ENCODE measurements at places on chromosomes 7 and 10.

DNA sequence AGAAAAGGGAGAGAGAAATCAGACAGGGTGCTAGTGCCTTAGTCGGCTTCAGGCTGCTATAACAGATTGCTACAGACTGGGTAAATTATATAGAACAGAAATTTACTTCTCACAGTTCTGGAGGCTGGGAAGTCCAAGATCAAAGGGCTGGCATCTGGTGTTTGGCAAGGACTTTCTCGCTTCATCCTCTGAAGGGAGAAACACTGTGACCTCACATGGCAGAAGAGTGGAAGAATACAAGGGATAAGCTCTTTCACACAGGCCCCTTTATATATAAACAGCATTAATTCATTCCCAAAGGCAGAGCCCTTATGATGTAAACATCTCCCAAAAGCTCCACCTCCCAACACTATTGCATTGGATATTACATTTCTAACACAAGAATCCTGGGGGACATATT is 235.5 kb upstream of the INHBA start:
- DNase-seq = no peak

DNA sequence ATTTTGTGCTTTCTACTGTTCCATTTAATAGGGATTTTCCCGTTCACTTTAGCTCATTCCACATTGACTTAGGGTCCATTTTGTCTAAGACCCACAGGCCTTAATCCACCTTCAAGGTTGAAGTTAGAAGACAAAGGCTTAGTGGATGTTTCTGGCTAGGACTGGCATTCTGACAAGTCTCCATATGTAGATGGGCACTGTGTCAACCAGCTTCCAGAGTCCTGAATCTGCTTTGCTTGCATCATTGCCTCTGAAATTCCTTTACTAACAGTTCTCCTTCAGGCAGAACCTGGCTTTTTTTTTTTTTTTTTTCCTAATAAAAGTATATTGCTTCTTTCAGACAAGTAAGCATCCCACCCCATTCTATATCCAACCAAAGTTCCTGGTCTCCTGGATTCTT is 69.6 kb upstream of the PDCD4 start:
- no peak for DNase-seq

GRCh38 chr7:157508477-157508881 is 171.7 kb downstream of the DNAJB6 start:
- no peak for DNase-seq

GRCh38 chr7:55488216-55488615 is 84.1 kb downstream of the VOPP1 start:
- DNase-seq = no peak

DNA sequence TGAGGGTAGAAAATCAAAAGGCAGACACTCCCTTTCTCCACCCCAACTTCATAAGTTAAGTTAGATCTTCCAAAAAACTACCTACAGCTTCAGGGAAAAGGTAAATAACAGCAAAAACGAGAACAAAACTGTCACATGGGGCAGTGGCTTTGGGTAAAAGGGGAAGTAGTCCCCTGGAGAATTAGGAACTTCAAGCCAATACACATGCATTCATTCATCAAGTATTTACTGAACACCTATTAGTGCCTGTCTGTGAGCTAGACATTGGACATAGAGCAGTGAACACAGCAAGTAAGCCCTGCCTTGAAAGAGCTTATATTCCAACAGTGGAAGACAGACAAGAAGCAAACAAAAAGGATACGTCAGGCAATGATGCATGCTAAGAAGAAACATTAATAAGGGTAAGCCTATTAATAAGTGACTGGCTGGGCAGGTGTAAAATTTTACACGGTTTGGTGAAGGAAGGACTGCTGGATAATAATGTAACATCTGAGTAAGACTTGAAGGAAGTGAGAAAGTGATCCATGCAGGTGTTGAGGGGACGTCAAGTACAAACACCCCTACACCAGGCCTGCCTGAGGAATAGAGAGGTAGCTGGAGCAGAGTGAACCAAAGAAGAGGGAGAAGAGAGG is 69.6 kb upstream of the RAPGEF5 start:
- no peak for DNase-seq

DNA sequence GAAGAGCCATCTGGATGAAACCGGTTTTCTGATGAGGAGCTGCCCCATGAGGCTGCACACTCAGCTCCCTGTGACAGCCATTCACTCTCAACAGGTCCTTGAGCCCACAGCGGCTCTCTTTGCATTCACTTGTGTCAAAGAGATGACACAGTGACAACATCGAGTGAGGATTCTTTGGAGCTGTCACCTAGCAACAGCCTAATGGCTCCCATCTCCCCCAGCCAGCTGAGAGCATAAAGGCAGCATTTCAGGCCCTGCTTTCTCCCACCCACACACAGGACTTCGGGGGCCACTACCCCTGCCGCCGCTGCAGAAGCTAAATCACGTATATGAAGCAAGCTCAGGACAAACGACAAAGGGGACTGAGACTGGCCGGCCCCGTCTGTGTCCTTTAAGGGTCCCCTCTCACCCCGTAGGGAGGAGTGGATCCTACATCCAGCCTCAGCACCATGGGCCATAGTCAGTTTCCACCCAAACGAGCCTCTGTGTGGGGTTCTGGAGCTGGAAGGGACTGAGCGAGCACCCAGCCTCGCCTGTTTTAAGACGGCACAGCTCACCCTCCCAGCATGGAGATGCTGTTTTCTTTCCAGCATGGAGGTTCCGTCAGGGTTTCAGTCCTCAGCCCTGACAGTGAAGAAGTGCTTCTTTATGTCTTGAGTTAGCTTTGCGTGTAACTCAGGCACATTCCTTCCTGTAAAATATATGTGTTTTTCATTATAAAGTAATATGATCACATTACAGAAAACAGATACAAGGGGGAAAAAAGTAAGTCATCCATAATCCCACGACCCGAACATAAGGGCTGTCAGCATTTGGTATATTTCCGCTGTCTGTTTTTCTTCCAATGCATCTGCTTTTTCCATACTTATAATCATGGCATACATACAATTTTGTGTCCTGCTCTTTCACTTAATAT is 4.9 kb downstream of the CPA4 start:
- DNase-seq = no peak

- DNase-seq = no peak
Measured at GRCh38 chr7:26183545-26184280, 16.8 kb downstream of the HNRNPA2B1 start.

- no peak for DNase-seq
Measured at GRCh38 chr7:159035571-159036073, 109.0 kb downstream of the VIPR2 start.

GRCh38 chr10:70448236-70448635 is 6.8 kb upstream of the NODAL start:
- no peak for DNase-seq

DNA sequence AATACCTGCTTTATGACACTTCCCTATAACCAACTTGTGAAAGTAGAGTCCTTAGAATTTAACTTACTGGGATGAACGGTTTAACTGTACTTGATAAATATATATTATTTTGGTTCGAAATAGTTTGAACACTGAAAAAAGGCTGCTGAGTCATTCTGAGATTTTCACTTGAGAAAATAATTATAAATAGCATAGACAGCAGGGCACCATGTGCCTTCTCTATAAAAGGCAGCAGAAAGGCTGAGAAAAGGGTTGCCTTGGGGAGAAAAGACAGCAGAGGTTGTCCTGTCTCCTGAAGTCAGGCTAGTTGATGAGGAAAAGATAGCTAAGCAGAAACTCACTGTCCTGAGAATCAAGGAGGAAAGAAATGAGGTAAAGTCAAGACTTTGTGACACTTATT is 92.4 kb downstream of the CTTNBP2 start:
- no peak for DNase-seq

DNA sequence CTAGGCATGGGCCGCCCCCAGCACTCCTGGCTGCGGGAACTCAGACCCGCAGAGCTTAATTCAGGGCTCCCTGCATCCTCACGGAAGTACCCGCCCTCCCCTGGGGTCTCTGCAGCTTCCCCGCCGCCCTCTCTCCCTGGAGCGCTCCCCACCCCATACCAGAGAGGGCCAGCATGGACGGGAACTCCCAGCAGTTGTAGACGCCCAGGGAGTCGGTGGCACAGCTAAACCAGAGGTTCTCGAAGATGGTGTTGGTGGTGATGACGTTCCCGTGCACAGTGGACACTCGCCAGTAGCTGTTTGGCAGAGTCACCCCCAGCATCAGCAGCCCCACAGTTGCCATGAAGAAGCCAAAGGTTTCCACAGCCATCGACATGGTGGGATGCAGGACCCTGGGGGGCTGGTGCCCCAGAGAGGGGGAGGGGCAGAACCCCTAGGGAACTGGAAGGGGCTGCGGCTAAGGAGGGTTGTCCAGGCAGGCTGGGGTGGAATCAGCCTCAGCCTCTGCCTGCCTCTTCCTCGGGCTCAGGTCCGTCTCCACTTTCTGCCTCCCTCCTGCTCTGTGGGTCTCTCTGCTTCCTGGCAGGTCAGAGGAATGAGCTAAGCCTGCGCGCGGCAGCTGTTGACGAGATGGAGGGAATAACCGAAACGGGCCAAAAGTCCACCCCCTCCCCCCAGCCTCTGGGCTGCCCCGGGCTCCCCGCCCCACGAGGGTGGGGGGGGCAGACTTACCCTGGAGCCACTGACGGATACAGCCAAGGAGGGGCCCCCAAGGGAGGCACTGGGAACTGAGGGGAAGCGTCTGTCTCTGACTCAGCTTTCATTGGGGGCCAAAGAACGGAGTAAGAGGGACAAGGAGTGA is at the start of gene CLDN15:
TSS of gene CLDN15 (minus strand) at position 597 of the 862 bp plus-strand sequence. CDS start at position 376, 221 bp downstream.
- no peak for DNase-seq

DNA sequence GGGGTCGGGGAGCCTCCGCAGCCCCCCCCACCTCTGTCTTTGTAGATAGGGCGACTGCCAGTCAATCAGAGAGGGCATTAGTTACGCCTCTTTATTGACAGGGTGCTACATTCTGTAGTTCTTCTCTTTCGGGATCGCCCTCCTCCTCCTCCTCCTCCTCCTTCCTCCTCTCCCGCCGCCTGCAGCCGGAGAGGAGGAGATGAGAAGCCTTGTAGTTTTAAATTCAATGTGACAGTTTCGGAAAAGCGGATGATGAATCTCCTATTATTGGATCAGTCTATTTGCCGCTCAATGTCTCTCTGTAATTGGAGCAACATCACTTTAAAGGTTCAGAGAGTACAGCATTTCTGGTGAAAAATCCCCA is 587 bp upstream of the UNCX start:
- no peak for DNase-seq

GRCh38 chr7:98810153-98810802 is 59.5 kb downstream of the TMEM130 start:
- no peak for DNase-seq

DNA sequence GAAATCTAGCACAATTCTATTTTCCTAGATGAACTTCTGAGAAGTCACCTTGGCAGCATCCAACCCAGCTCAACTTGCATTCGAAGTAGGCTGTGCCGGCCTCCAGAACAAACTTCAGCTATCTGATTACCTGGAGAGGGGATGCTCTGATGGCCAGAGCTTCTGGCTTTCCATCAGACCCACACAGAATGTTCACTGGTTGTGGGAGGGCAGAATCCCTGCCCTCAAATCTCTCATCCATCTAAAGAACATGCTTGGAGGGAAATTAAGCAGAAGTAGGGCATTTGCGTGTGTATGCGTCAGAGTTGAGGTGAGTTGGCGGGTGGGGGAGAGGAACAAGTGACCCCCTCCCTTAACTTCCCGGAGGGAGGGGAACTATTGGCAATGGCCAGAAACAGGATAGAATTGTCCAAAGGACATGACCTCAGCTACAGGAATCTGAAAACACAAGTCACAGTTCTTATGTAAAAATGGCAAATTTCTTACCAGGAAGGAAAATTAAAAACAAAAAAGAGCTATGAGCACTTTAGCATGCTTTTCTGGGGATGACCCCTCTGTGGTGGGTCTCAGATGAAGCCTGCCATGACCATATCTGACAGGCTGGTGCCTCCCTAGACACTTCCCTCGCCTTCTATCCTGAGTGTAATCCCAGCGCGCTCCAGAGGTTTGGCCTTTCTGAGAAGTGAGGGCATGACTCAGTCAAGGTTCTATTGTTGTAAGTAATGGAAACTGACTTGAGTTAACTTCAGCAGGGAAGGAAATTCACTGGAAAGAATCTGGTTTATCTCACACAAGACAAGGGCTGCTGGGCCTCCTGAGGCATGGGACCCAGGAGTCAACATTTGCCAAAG is 278.8 kb downstream of the RPS24 start:
- DNase-seq = no peak

DNA sequence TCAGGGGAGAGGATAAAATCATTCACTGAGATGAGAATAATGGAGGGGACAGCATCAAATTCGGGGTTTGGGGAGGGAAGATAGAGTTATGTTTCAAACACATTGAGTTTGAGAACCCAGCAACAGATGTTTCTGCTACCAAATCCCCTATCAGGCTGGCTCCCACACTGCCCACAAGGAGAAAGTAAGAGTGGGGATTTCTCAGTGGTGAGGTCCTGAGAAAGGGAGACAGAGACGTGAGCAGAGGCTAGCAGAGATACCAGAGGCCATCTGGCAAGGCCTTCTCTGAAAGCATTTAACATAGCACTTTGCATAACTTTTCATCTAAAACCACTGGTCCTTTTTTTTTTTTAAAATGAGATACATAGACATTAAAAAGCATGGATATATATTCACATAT is 7.8 kb upstream of the SLF2 start:
- no peak for DNase-seq

DNA sequence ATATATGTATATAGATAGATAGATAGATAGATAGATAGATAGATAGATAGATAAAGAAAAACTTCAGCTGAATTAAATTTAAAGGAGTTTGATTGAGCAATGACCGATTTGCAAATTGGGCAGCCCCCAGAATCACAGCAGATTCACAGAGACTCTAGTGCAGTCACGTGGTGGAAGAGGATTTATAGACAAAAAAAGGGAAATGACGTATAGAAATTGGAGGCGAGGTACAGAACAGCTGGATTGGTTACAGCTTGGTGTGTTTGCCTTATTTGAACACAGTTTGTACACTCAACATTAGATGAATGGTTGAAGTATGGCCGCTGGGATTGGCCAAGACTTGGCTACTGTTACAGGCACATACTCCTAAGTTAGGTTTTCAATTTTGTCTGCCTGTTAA is 8.2 kb upstream of the PODXL start:
- no peak for DNase-seq

DNA sequence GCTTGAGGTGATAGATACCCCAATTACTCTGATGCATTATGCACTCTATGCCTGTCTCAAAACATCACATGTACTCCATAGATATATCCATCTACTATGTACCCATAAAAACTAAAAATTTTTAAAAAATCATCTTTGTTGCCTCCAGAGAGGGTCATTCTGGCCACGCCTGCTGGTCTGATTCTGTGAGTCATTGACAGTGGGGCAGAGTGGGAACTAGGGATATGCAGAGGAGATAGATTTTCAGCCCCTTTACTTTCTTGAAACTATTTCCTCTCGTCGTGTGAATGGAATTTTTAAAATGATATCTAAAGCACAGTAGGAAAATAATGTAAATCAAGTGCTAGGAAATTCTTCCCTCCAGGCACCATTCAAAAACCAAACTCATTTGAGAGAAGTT is 715.0 kb upstream of the NRP1 start:
- no peak for DNase-seq

GRCh38 chr7:129740574-129741410 is 129.3 kb downstream of the NRF1 start:
- no peak for DNase-seq

- no peak for DNase-seq
Measured at GRCh38 chr7:26417911-26418413, 126.3 kb downstream of the SNX10 start.
